ENCODE measurements at places on chromosomes 3 and 15. TPM values are rescaled to one million over a fixed set of nuclear protein-coding genes. Genes with fewer than 3 reads are reported as not detected.

Gene ACVR2B
- total RNA-seq: 2.4 TPM

GRCh38 chr3:101270149-101270548, 50.2 kb downstream of the IMPG2 start:
- DNase-seq: no peak

Gene THRB
- total RNA-seq: not detected

GRCh38 chr3:49471856-49472495, 1.9 kb downstream of the DAG1 start:
- DNase-seq: no peak

- DNase-seq: no peak
Observed at GRCh38 chr15:51004103-51004551, 90.6 kb downstream of the TNFAIP8L3 start.

GRCh38 chr15:93895976-93896770, 335.2 kb upstream of the MCTP2 start:
- DNase-seq: no peak
